ENCODE measurements at places on chromosomes 2 and 18. TPM values are rescaled to one million over a fixed set of nuclear protein-coding genes. Genes with fewer than 3 reads are reported as not detected.

DNA sequence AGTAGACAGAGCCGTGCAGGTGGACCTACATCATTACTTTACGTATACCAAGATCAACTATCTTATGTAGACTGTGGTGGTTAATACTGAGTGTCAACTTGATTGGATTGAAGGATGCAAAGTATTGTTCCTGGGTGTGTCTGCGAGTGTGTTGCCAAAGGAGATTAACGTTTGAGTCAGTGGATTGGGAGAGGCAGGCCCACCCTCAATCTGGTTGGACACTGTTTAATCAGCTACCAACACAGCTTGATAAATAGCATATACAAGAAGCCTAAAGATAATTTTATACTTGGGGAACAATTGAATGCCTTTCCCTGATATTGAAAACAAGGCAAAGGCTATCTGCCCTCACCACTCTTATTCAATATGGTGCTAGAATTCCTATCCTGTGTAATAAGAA is 604.2 kb upstream of the ZEB2 start:
- DNase-seq: no peak
- H3K4me3 ChIP-seq: no peak overlapping the region
- no peak overlapping the region for H3K27ac ChIP-seq
- H3K4me1 ChIP-seq: no peaks in the 10 kb centered on the region
- no peaks in the 10 kb centered on the region for H3K27me3 ChIP-seq
- no peaks in the 10 kb centered on the region for H3K36me3 ChIP-seq

GRCh38 chr2:130824492-130825061 is 12.1 kb upstream of the ARHGEF4 start:
- peaks cover 11% of the 10 kb centered on the region for H3K27me3 ChIP-seq
- DNase-seq: no peak
- H3K36me3 ChIP-seq: no peaks in the 10 kb centered on the region

- no peaks in the 10 kb centered on the region for H3K27me3 ChIP-seq
- H3K4me3 ChIP-seq: no peak overlapping the region
- H3K36me3 ChIP-seq: peaks cover 20% of the 10 kb centered on the region
- no peak overlapping the region for H3K27ac ChIP-seq
- no peak for DNase-seq
- H3K4me1 ChIP-seq: no peaks in the 10 kb centered on the region
Measured at GRCh38 chr2:55627915-55628314, 10.5 kb upstream of the PPP4R3B start.

- H3K27me3 ChIP-seq: no peaks in the 10 kb centered on the region
- H3K36me3 ChIP-seq: no peaks in the 10 kb centered on the region
- no peak overlapping the region for H3K27ac ChIP-seq
- H3K4me1 ChIP-seq: no peaks in the 10 kb centered on the region
- DNase-seq: no peak
Measured at GRCh38 chr2:31654241-31654640, 73.5 kb upstream of the SRD5A2 start.

DNA sequence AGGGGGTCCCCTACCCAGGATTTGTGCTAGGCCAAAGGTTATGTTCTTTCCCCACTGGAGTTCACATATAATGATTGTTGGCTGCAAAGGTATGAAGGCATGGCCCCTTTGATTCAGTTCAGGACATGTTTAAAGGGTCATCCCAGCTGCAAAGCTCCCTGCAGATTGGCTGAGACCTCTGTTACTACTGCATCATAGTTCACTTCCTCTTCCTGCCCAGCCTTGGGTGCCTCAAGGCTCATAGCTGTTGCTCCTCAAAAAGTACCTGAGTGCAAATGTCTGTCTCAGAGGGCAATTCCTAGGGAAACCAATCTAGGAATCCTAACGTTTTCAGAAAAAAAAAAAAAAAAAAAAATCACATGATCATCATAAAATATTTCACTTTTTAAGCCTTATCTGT is 125.1 kb downstream of the ATL2 start:
- no peaks in the 10 kb centered on the region for H3K27me3 ChIP-seq
- no peaks in the 10 kb centered on the region for H3K36me3 ChIP-seq
- H3K4me1 ChIP-seq: no peaks in the 10 kb centered on the region

DNA sequence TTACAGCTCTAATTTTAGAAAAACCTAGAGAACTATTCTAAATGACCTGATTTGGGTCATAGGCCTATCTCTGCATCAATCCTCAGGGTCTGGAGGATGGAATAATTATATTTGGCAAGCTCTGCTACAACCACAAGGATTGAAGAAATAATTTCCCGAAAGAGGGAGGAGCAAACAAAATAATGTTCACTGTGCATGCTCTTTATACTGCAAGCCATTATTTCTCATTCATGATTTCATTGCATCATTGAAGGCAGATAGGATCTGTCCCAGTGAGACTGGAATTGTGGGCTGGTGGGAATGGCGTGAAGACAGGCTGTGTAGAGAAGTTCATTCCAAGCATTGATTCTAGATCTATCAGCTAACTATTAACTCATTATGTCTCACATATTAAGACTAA is 12.7 kb upstream of the MAPRE2 start:
- no peak overlapping the region for H3K27ac ChIP-seq
- peaks cover 37% of the 10 kb centered on the region for H3K4me1 ChIP-seq
- no peak overlapping the region for H3K4me3 ChIP-seq
- no peaks in the 10 kb centered on the region for H3K36me3 ChIP-seq
- no peaks in the 10 kb centered on the region for H3K27me3 ChIP-seq
- no peak for DNase-seq

DNA sequence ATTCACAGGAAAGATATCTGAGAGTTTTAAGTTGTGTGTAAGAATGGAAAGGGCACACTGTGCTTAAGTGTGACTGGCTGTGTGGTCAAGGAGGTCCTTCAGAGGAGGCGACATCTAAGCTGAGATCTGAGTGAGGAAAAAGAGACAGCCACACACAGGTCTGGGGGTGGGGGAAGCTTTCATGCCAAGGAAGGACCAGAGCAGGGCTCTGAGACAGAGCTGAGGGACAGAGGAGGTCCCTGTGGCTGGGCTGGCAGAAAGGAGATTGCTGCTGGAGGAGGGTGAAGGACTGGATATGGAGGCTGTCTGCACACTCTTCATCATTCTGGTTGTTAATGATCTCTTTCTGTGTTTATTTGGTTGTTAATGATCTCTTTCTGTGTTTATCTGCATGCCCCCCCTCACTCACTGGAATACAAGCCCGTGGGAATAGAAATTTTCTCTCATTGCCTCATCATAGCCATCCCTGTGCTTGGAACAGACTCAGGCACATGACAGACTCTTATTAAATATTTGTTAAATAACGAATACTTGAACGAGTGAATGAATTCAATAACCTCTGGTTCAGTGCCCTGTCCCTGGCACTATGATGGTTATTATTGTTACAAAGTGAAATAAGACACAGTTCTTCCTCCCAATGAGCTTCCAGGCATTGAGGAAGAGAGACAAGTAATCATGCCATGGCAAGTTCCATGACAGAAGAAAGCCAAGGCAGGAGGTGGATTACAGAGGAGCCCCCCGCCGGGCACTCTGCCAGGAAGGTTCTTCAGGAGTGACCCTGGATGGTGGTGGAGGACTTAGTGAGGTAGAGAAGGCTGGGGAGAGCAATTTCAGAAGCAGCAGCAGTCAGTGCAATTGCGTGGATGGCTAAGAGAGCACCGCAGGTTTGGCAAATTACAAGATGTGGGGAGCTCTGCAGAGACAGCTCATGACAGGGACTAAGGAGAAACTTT is 399.4 kb upstream of the HS6ST1 start:
- H3K4me3 ChIP-seq: no peak overlapping the region
- no peaks in the 10 kb centered on the region for H3K36me3 ChIP-seq
- no peaks in the 10 kb centered on the region for H3K4me1 ChIP-seq

Gene POTEC
- not detected for total RNA-seq

DNA sequence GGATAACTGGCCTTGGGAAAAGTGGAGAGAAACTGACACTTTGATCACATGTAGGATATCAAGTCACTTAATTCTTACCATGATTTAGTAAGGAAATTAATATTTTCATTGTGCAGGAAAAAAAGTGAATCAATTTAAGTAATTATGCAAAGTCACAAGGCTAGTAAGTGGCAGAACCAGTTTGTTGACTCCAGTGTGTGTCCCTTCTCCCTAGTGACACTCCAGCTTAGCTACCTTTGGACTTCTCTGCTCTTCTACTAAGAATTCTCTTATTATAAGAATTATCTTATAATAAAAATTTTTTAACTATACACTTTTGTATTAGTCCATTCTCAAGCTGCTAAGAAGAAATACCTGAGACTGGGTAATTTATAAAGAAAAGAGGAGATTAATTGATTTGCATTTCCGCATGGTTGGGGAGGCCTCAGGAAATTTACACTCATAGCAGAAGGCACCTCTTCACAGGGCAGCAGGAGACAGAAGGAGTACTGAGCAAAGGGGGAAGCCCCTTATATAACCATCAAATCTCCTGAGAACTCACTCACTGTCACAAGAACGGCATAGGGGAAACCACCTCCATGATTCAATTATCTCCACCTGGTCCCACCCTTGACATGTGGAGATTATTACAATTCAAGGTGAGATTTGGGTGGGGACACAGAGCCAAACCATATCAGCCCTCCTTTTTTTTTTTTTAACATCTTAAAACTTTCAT is 13.6 kb downstream of the COL4A4 start:
- no peaks in the 10 kb centered on the region for H3K36me3 ChIP-seq
- no peak for DNase-seq
- H3K27me3 ChIP-seq: no peaks in the 10 kb centered on the region
- no peak overlapping the region for H3K27ac ChIP-seq

Data from lower lobe of right lung (tissue), 2 donors.